HS-5 (cell line): ENCODE measurements at places on chromosomes 2 and 18.

DNA sequence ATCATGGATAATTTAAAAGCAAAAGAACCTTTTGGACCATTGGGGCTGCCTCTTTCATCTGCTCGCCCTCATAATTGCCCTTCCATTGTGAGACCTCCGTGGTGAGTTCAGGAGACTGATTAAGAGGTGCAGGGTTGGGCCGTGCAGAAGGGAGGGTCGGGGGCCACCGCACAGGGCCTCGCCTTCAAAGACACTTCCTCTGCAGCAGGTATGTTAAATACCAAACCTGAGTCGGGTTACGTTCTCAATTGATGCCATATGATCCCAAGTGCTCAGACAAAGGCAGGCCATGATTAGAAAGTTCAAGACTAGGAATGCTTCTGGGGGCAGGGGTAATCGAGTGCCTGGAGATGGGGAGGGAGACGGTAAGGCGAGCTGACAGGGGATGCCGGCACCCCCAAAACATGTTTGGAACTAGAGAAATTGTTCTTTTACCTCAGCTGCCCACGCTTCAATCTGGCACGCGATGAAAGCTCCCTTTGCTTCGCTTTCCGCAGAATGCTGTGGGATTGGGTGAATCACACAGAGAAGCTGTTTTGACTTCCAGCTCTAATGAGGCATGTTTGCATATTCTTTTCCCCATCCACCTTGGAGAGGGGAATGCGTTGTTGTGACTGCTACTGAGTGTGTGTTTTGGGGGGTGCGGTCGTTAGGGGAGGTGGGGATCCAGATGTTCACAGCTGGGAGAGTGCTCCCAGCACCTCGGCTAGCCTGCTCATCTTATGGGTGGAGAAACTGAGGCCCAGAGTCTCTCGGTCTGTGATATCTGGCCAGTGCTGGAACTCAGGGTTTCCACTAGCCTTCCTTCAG lies 309.1 kb downstream of the MYCN start:
- DNase-seq = no peak

DNA sequence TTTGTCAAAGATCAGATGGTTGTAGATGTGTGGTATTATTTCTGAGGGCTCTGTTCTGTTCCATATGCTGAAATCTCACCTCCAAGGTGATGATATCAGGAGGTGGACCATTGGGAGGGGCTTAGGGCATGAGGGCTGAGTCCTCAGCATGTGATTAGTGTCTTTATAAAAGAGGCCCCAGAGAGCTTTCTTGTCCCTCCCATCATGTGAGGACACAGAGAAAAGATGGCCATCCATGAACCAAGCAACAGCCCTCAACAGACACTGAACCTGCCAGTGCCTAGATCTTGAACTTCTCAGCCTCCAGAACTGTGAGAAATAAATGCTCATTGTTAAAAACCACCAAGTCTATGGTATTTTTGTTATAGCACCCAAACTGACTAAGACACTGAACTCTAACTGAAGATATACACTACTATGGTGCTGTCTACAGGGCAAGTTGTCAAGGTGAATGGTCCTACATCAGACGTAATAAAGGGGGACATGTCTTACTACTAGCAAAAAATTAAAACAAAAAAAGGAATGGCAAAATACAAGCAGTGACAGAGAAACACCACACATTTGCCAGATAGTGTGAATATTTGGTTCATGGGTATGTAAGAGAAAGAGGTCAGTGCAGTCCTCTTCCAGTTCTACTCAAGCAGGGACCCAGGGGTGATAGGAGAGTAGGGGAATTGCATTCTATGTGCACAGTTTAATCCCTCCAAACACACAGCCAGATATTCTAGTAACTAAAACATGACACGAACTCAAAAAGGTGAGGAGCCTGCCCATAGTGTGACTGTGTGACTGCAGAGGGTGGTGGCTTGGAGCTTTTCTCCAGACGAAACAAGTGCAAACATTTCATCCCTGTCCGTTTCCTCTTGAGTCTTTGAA lies 164.4 kb upstream of the MYCN start:
- no peak for DNase-seq

GRCh38 chr2:227748079-227748478 lies 2.4 kb downstream of the SCYGR8 start:
- no peak for DNase-seq

- no peak for DNase-seq
These were observed 76.3 kb upstream of the GALNT3 start for GRCh38 chr2:165870346-165870745.

GRCh38 chr18:59062643-59063006 lies 77.1 kb upstream of the SEC11C start:
- DNase-seq = no peak

GRCh38 chr2:70627211-70627898 lies 73.7 kb upstream of the TGFA start:
- no peak for DNase-seq

GRCh38 chr18:47403949-47404348 lies 152.5 kb upstream of the SKOR2 start:
- no peak for DNase-seq

DNA sequence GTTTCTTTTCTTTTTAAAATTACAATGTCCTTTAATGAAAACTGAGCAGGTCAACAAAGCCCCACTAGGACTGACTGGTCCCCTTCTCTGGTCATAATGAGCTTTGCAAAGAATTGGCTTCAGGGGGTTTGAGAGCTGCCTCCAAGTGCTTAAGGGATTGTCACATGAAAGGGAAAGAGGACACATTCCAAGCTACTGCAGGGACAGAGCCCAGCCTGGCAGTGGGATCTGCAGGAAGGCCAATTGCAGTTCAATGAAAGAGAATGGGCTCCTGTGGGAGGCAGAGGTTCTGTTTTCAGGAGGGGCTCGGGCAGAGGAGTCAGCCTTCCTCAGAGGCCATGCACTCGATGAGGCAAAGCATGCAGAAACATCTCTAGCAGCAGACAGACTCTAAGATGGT lies 84.1 kb upstream of the ACKR3 start:
- no peak for DNase-seq

- no peak for DNase-seq
These were observed 59.1 kb upstream of the PAX3 start for GRCh38 chr2:222357930-222358329.

- no peak for DNase-seq
These were observed 115.3 kb upstream of the STPG4 start for GRCh38 chr2:47270421-47270820.

DNA sequence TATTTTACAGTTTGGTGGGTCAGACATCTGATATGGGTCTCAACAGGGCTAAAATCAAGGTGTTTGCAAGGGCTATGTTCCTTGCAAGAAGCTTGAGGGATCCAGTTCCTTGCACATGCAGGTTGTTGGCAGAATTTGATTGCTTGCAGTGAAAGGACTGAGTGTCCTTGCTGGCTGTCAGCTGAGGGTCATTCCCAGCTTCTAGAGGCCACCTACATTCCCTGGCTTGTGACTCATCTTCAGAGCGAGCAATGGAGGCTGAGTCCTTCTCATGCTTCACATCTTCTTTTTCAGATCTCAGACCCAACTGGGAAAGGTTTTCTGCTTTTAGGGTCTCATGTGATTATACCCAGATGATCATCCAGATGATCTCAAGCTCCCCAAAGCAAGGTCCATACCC lies 12.4 kb downstream of the MEX3C start:
- DNase-seq = no peak

DNA sequence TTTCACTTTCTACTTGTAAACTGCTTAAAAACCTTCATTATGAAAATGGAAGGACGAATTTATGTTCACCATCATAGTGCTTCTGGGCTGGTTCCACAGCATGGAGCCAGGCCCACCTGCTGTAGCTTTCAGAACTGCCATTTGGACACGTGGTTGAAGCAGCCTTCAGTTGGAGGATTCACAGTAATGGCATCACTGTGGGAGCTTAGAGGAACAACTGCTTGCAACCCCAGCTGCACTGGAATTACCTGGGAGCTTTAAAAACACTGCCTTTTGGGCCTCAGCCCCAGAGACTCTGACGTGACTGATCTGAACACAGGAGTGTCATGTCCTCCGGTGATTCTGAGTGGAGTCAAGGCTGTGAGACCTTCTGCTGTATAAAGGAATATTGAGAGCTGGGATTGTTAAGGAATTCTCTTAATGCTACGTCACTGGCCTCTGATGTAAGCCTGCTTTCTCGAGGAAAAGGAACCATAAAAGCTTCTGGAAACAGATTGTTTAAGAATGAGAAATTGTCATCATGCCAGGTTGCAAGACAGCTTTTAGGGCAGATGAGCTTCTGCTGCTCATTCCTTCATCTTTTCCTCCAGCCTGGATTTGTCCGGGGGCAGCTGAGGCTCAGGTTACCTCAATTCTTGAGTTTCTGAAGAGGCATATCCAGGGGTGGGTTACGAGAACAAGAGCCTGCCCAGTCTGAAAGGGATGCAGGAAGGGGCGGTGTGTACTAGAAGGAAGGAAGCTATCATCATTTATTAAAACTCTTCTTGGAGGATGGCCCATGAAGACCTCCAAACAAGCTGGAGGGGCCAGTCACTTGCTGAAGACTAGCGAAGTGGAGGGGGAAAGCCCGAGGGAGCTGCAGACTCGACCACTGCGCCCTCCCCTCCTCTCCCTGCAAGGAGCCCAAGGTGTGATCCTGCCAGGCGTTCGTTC lies 1.3 kb upstream of the IL1R1 start:
- peak; percentile 68 for DNase-seq

GRCh38 chr18:24502667-24503523 lies 42.5 kb downstream of the HRH4 start:
- DNase-seq = no peak

DNA sequence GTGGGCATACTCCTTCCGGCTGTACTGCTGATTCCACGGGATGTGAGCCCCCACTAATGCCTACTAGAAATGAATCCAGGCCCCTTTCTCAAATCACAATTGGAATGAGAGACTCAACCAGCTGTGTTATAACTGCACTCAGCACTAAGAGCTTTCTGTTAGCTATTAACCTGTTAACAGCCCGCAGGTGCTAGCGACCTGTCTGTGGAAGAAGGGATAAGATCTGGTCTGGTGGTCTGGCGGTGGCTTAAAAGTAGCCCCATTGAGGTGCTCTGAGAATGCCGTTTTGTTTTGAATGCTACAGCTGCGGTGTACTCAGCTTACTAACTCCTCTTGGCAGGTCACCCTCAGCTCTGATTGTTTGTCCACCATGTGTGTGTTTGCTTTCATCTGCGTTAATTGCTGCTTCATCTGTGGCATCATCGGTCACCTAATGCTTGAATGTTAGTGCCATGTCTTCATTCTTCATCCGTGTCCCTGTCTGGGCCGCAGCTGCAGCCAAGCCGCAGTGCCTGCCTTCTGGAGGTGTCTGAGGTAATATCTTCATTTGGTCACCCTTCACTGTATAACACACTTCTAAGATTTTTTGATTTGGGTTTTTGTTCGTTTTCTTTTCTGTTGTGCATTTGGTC lies 16.3 kb downstream of the RAB12 start:
- no peak for DNase-seq

DNA sequence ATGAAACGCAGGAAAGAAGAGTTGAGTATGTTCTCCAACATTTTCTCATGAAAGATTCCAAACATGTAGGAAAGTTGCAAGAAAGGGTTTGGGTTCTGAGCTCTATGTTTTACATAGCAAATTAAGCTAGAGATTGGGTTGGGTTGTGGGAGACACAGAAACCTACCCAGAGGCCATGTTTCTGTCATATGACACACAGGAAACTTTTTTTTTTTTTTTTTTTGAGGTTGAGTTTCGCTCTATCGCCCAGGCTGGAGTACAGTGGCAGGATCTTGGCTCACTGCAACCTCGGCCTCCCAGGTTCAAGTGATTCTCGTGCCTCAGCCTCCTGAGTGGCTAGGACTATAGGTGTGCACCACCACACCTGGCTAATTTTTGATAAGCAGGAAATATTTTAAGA lies 57.6 kb downstream of the DOCK10 start:
- DNase-seq = no peak

DNA sequence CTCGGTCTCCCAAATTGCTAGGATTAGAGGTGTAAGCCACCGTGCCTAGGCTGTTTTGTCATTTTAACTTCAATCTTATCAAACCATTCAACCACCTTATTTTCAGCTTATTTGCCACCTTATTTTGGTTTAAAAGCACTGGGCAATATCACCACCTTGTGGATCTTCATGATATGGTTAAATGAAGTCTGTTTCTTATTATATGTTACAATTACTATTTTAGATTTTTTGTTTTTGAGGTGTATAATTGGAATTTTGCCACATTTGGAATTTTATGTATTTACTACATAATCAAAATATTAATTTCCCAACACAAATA lies 43.8 kb upstream of the SCN9A start:
- DNase-seq = peak; percentile 18

DNA sequence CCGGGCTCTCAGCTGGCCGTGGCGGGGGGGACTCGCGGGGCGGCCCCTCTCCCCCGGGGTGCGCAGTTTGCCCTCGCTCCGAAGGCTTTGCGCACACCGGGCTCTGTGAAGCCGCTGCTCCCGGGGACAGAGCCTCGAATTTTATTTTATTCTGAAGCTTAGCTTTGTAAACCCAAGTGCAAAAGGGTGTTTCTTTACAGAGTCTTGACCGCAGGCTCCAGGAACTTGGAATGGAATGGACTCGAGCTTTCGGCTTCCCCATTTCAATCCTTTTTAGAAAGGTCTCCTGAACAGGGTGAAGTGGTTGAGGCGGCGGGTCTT lies 2.0 kb downstream of the GALR1 start:
- no peak for DNase-seq

DNA sequence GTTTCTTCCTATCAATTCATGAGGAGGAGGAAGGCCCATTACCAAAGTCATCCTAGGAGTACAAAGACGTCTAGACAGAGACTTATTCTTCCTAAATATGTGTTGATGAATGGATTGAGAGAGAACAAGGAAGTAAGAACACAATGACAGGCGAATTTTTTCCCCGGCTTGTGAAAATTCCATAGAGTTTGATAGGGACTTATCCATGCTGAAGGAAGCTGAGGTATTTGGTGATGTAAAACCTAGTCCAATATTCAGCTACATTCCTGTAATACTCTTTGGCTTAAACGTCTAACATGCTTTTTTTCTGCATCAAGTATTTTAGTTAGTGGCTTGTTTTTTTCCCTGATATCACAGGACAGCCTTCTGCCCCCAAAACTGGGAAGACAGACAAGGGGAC lies 121.9 kb upstream of the MYT1L start:
- no peak for DNase-seq

- DNase-seq = no peak
These were observed 115.8 kb upstream of the FSHR start for GRCh38 chr2:49270091-49270490.

- DNase-seq = no peak
These were observed 286.3 kb downstream of the BCL11A start for GRCh38 chr2:60267122-60267521.

DNA sequence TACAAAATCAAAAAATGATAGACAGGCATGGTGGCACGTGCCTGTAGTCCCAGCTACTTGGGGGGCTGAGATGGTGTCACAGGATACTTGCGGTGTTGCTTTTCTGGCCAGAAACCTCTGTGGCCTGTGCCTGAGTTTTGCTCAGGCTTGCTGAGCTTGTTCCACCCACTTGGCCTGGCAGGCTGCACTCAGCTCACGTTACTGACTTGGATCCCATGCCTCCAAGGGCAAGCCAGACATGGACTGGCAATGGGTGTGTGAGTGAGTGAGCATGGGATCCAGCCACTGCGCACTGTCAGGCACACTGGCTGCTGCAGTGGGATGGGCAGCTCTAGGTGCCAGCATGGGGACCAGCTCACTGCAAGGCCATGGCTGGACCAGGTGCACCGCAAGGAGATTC lies 67.9 kb downstream of the NCAPH start:
- DNase-seq = no peak

GRCh38 chr2:72965770-72966450 lies 48.6 kb downstream of the EMX1 start:
- DNase-seq = no peak
